ENCODE measurements at places on chromosomes 2 and 18. TPM values are rescaled to one million over a fixed set of nuclear protein-coding genes. Genes with fewer than 3 reads are reported as not detected.

GRCh38 chr2:222796413-222797103, 64.3 kb upstream of the ACSL3 start:
- DNase-seq, result no peak

GRCh38 chr2:28620291-28620793, 124.5 kb downstream of the PLB1 start:
- DNase-seq, result no peak

DNA sequence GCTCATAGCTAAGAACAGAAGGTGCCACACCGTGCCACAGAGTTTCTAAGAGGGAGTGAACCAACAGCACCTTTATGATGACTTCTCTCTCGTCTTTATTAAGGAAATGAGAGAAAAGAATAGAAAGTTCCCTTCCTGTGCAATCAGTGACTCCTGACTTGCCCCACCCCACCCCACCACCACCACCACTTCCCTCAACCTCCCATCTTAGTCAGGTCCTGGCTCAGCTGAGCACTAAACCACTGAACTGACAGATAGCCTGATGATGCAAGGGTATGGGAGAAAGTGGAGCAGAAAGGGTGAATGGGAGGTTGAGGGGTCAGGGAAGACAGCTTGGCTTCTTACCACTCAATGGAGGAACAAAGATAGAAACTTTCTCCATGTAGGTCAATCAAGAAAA, 75.2 kb upstream of the RMDN2 start:
- DNase-seq, result no peak

DNA sequence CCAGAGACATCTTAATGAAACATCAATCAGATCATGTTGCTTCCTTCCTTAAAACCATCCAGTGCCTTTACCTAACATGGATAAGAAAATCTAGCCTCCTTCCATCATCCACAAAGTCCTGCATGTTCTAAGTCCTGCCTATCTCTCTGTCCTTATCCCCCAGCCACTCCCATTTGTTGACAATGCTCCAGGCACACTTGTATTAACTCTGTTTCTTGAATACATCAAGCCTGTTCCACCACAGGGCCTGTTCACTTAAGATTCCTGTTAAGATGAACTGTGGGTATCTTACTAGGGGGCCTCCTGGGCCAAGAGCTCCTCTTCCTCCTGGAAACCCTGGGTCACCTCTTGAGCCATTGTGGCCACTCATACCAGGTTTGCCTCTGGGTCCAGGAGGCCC, 45.7 kb downstream of the COL4A4 start:
- no peak for DNase-seq

- no peak for DNase-seq
Observed at GRCh38 chr2:104897515-104898184, 43.7 kb downstream of the POU3F3 start.

Gene KCNG2
- total RNA-seq, result not detected

Gene GALR1
- total RNA-seq, result 0.33 TPM

- DNase-seq, result no peak
Observed at GRCh38 chr2:8682719-8683667, 1.1 kb downstream of the ID2 start.

DNA sequence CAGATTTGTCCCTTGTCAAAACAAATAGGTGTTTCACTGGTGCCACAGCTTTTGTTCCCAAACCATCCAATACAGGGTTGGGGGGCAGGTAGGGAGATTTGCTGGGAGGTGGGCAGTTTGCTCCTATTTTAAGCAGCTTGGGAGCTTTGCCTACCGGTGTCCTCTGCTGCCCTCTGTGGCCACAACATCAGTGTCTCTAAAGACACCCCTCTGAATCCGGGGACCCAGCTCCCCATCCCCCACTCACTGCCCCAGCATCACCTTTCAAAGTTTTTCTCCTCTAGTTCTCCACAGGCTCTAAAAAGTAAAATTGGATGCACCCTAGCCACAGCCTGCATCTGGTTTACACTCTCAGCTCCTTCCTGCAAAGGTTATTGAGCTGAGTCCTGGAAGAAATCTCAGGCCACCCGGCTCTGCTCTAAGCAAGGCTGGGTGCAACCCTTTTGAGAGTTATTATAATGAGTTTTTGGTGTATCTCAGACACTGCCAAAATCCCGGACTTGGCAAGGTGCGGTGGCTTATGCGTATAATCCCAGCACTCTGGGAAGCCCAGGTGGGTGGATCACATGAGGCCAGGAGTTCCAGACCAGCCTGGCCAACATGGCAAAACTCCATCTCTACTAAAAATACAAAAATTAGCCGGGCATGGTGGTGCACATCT, 2.9 kb upstream of the EPAS1 start:
- no peak for DNase-seq

DNA sequence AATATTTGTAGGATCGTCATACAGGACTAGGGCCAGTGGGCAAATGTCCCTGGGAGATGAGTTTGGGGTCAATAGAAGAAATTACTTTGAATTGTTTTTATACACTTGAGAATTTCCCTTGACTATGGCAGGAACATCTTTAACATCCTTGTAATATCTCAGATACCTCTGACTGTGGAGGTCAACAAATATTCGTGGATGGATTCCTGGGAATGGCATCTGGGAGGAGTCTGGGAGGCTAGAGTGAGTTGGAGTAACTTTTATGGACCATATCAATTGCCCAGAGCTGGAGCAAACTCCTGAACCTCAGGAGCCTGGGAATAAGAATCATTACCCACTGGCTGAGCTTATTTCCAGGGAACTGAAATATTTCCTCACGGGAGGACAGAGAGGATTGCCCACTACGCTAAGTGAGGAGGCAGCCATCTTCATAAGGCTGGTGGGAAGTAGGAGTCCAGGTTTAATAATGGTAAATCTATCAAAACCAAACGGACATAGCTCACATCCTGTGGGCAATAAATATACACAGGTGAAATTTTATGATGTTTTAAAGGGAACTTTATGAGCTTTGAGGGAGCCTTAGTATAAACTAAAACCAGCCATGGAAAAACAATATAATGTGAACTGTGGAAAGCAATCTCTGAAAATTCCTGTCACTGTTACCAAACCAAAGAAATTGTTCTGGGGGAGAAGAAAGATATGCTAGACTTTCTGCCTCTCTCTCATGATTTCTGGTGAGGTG, 44.4 kb upstream of the LCLAT1 start:
- DNase-seq, result no peak

GRCh38 chr18:47865183-47865582, 65.3 kb downstream of the SMAD2 start:
- no peak for DNase-seq

Gene GDF7
- 7.1 TPM for total RNA-seq
